Testis (tissue), 5 donors: ENCODE measurements at places on chromosomes 11 and 22. TPM values are rescaled to one million over a fixed set of nuclear protein-coding genes. Genes with fewer than 3 reads are reported as not detected.
A peak's percentile ranks its signal among the peaks of the same experiment; 100 is the strongest.

- H3K4me1 ChIP-seq: peaks cover 32% of the 10 kb centered on the region
- H3K27ac ChIP-seq: no peak overlapping the region
- no peaks in the 10 kb centered on the region for H3K27me3 ChIP-seq
- DNase-seq: no peak
Observed at GRCh38 chr22:43256569-43256968, 69.6 kb upstream of the TTLL12 start.

The SLC25A1 gene
- total RNA-seq: 64.9 TPM

DNA sequence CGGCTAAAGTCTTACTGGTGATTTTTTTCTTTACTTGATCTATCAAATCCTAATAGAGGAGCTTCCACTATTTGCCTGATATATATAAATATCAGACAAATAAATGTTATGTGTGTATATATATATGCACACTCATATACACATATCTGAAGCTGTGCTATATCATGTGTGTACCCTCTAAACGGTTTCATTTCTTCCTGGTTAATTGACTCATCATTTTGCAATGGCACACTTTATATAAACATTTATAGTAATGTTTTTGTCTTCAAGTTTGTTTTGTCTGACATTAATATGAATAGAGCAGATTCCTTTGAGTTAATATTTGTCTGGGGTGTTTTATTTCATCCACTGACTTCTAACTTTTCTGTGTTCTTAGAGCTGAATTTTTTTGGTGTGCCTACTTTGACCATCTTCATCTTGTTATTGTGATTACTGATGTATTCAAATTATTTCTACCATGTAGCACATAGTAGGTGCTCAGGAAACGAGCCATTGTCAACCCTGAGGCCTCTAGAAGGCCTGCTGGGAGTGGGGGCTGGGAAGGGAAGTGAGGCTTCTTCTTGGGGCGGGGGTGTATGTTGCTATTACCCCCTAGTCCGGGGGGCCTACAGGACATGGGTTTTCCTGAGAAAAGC lies 82.6 kb downstream of the LRRC32 start:
- no peaks in the 10 kb centered on the region for H3K27me3 ChIP-seq
- peak overlapping the region; percentile 51 for H3K27ac ChIP-seq
- H3K36me3 ChIP-seq: no peaks in the 10 kb centered on the region
- DNase-seq: no peak

DNA sequence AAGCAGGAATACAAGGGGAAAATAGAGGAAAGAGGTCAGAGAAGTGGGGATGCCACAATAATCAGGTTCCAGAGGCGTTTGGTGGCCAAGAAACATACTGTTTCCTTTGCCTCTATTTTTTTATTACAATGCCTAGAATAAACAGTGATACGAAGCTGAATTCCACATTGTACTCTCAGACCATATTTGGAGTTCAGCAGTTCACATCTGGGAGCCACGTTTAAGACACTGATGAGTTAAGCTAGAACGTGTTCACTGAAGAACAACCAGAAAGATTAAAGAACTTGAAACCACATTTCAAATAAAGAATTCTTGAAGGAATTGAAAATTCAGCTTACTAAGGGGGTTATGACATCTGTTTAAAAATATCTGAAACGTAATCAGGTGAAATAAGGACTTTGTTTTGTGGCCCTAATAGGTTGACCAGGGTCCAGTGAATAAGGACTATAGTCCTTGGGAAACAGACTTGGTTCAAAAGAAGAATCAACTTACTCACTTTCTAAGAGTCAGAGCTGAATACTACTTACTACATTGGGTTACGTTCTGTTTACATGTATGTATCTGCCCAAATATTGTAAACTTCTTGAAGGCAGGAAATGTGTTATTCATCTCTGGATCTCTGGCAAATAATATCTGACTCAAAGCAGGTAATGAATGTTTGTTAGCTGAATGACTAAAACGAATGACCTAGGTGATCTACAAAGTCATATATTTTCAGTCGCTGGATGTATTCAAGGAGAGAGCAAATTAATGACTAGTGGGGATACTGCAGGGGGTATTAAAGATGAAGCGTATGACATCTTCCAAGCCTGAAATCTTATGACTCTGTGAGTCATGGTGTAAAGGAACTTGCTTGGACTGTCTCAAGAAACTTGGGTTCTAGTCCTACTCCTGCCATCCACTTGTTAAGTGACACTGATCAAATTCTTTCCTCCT lies 247.0 kb upstream of the NARS2 start:
- no peak overlapping the region for H3K4me3 ChIP-seq
- H3K27me3 ChIP-seq: no peaks in the 10 kb centered on the region
- no peaks in the 10 kb centered on the region for H3K36me3 ChIP-seq
- no peak overlapping the region for H3K27ac ChIP-seq
- no peaks in the 10 kb centered on the region for H3K4me1 ChIP-seq
- DNase-seq: no peak

- DNase-seq: no peak
- no peak overlapping the region for H3K27ac ChIP-seq
- no peak overlapping the region for H3K4me3 ChIP-seq
- no peaks in the 10 kb centered on the region for H3K4me1 ChIP-seq
- H3K36me3 ChIP-seq: no peaks in the 10 kb centered on the region
Observed at GRCh38 chr22:33971561-33971961, 51.3 kb upstream of the LARGE1 start.

DNA sequence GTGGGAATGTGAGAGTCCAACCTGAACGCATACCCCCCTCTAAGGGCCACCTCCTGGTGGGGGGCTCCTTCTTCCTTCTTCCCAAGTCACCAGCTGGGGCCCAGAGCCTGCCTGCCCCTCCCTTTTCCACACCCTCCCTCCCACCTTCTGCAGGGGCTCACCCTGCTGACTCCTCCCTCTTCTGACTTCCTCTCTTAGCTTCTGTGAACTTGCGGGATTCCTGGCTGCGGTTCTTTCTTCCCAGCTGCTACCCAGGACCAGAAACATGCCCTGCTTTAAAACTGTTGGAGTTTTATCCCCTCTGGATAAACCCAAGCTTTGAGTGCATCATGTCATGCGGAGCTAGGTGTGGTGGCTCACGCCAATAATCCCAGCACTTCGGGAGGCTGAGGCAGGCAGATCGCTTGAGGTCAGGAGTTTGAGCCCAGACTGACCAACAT lies 10.2 kb downstream of the LRRC74B start:
- H3K4me3 ChIP-seq: no peak overlapping the region
- DNase-seq: no peak
- no peak overlapping the region for H3K27ac ChIP-seq
- H3K4me1 ChIP-seq: no peaks in the 10 kb centered on the region
- no peaks in the 10 kb centered on the region for H3K36me3 ChIP-seq

DNA sequence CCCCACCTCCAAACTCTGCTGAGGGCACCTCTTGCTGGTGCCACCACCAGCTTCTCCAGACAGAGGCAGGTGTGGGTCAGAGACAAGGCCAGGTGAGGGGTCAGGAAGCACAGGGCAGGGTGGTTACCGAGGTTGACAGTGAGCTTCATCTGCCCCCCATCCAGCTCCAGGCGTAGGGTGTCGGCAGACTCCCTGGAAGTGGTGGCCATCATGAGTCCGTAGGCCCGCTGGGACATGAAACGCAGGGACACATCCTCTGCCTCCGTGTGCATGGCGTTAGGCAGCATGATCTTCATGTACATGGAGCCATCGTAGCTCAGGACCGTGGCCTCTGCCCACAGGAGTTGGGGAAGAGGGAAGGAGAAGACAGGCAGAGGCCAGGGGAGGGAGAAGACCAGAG lies 62.8 kb downstream of the NRXN2 start:
- DNase-seq: no peak
- no peak overlapping the region for H3K27ac ChIP-seq
- H3K27me3 ChIP-seq: no peaks in the 10 kb centered on the region
- H3K36me3 ChIP-seq: no peaks in the 10 kb centered on the region
- H3K4me1 ChIP-seq: peaks cover 8% of the 10 kb centered on the region

DNA sequence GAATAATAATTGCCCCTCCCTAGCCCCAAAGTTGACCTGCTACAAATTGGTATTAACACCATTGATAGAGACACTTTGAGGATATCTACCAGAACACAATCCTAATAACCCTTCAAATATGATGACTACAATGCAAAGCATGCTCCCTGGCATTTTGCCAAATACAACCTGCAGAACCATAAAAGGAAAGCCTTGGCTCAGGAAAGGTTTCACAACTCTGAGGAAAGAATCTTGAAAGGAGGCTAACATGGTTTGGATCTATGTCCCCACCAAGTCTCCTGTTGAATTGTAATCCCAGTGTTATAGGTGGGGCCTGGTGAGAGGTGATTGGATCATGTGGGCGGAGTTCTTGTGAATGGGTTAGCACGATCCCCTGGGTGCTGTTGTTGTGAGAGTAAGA lies 140.4 kb upstream of the ARHGAP42 start:
- no peaks in the 10 kb centered on the region for H3K27me3 ChIP-seq
- DNase-seq: no peak
- H3K4me1 ChIP-seq: no peaks in the 10 kb centered on the region
- H3K4me3 ChIP-seq: no peak overlapping the region
- H3K36me3 ChIP-seq: no peaks in the 10 kb centered on the region
